ENCODE measurements at places on chromosomes 3 and 15.

DNA sequence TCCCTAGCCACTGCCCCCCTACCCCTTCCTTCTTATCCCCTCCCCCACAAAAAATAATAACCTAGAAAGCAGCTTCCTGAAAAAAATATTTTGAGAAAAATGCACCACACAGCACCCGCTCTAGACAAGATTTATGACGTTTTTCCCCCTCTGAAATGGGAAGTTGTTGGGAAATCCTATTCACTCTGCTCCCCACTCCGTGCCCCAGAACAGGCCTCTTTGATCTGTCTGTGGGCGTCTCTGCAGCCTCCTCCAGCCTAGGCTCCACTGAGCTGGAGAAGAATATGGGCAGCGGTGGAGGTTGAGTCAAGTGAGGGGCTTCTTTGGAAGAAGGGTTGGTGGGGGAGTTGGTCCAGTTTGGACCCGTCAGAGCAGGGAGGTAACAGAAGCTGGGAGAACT lies 28.5 kb upstream of the POLG start:
- DNase-seq = no peak

DNA sequence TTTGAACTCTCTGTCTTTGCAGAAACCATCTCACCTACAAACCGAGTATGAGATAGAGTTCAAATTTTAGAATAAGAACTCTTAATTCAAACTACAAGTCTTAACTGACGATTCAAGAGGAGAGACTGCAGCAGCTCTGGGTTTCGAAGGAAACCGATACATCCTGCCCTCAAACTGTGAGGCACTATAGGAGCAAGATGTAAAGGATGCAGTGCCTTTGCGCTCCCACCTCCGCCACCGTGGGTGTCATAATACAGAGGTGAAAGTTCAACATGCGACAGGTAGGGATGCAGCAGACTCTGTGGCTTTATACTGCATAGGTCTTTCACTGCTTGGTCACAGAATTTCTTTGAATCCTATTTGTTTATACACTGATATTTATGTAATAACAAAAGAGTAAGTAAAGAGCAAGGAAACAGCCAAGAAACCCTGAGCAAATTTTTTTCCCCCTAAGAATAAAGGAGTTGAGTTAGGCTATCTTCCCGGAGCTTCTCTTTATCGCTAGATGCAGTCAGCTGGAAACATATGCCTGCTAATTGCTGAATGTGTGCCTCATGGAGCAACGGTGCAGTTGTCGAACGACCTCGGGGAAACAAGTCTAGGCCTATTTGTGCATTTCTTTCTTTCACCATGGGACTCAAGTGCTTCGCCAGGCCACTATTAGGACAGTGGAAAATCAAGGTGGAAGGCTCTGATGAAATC lies 1097.6 kb upstream of the CFAP20DC start:
- DNase-seq = no peak

GRCh38 chr3:36220173-36220572 lies 160.1 kb upstream of the STAC start:
- no peak for DNase-seq

DNA sequence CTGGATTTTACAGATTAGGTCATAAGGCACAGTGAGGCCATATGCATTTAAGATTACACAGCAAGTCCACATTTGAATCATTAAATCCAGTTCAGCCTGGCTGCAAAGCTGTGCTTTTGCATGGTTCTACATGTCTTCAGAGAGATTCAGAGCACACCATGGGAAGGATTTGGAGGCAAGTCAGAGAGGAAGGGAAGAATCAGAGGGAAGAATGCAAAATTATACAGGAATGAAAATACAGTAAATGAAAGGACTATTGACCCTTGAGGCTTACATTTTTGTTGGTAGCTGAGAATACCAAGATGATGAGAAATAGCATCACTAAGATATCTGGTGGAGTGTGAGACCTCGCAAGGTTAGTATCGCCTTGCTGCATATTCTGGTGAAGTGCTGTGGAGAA lies 13.9 kb downstream of the FILIP1L start:
- DNase-seq = no peak

GRCh38 chr3:125240496-125240895 lies 27.9 kb upstream of the SLC12A8 start:
- DNase-seq = peak; percentile 73
